ENCODE measurements at places on chromosomes 13 and 19.

- DNase-seq = no peak
Measured at GRCh38 chr13:67740871-67741535, 510.9 kb upstream of the PCDH9 start.

DNA sequence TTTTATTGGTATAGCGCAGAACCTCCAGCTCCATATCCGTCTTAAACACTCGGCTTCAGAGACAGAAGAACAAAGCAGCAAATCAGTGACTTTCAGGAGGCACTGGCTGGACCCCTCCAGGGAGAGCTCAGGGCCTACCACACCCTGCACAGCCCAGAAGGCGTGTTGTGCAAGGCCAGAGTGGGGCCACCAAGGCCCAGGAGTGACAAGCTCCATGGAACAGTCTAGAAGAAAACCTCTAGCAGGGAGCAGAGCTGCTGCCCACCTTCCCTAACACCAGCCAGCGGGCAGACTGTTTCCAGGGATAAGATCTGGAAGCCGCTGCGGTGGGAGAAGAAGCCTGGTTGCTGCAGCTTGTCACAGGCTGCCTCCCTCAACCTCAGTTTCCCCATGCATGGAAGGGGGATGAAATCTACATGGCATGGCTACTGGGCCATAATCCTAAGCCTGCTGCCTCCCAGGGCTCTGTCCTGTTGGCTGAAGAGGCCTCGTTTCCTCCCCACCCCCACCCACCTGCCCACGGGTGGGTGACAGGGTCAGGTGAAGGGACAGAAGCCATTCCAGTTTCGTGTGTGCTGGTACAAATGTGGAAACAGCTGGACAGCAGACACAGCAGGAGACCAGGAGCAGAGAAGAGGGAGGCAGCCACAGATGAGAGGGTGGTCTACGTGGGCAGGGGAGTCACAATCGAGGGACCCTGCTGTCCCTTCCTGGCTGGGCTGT lies 57.4 kb downstream of the PEPD start:
- DNase-seq = no peak

DNA sequence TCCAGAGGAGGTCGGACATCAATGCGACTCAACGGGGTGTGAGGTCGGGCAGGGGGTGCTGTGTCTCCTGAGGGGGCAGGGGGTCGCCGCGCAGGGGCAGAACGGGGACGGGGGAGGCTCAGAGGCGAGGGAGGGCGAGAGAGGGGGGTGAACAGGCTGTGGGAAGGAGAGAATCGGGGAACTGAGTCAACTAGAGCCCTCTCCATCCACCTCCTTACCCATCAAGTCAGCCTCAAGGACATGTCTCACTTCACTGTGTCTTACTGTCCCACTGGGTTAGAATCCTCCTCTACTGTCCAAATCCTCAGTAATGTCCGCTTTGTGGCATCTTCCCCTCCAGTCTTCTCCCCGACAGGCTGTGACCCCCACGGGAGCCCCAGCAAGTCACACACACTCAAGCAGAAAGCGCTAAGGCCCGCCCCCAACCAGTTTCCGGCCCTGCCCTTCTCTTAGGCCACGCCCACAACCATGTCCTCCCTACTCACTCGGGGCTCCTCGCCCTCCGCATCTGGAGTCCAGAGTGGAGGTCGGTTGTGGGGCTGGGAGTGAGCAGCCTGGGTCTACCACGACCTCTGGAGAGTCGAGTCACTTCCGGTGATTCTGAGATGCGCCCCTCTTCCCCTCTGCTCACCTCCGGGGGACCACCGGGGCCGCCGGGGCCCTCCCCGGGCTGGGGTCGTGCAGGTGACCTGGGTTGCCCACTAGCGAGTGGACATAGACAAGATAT lies 9.3 kb downstream of the PLEKHA4 start:
- DNase-seq = peak; percentile 52

DNA sequence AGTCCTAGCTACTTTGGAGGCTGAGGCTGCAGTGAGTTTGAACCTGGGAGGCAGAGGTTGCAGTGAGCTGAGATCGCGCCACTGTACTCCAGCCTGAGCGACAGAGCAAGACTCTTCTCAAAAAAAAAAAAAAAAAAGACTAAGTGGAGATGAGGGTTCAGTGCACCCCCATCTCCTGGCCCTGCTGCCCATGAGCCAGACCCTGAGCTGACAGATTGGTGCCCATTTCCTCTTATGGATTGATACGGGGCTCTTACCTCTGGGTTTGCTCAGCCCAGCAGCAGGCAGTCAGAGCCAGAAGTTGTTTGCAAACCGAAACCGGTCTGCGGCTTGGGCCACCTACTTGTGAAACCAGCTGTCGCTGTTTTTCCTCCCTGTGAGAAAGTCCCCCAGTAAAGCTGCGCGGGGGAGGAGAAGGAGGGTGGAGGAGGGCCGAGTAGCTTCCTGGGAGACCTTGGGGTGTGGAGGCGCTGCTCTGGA lies 36.9 kb downstream of the ARRDC2 start:
- DNase-seq = peak; percentile 71

DNA sequence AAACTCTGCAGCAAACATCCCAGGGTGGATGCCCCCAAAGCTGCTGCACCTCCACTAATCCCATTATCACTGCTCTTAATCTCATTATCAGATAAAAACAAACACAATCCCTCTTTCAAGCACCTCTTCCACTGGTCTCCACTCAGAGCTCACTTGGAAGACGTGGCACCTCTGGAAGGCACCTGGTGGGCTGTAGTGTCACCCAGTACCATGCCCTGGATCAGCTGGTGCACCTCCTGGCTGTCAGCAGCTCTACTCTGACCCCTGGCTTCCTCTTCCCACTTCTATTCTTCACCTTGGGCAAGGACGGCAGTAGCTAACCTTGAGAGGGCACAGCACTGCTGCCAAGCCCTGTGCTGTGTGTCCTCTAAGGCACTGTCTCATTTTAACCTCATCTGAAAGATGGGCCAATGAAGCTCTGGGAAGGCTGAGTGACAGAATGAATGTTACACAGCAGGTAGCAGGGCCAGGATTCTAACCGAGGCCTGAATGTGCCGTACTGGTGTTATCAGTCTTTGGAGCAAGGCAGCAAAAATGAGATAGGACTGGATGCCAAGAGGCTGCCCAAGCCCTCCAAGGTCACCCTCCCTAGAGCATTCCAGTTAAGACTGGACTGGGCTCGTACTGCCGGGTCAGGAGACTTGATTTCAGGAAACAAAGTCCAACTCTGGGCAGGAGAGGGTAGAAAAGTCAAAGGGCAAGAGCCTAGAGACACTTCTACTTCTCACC lies 7.4 kb downstream of the BRD4 start:
- DNase-seq = no peak

GRCh38 chr13:89082623-89083022 lies 1411.5 kb downstream of the SLITRK5 start:
- no peak for DNase-seq

DNA sequence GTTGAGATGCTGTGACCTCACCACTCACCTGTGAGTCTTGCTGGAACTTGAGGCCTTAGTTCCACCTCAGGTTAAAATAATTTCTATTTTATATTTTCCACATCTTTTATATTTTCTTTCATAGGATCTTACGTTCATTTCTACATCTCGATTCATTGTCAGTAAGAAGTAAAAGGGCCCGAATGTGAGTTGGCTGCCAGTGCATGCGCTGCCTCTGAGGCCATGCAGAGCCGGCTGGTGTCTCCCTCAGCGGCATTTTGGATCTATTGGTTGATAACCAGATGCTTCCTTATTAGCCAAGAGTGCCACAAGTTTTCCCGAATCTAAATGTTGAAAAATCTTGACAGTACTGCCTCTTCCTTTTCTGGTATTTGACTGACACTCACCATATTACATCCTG lies 347.3 kb downstream of the TEX29 start:
- no peak for DNase-seq

DNA sequence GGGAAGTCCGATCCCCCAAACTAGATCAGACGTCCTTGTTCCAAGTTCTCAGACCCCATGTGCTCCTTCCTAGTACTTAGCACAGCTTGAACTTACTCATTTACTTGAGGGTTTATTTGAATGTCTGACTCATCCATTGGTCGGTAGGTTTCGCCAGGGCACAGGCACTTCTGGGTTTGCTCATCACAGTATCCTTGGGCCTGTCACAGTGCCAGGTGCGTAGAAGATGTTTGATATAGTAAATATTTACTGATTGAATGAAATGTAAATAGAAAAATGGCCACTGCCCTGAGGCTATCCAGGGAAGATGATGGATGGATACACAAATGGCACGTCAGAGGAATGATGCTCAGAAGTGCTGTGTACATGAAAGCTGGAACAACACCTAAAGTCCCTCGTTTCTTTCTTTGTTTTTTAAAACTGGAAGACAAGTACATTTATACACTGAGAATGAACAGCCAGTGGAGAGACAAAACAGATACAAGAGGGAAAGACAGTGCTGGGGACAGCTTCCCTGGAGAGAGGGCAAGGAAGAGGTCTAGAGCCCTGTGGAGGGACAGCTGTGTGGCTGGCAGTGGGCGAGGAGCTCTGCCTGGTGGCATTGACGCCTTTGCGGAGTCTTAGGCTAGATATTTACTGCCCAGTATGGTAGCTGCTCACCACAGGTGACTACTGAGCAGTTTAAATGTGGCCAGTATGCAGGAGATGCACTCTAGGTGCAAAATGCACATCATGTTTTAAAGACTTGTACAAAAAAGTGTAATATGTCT lies 31.2 kb upstream of the KL start:
- DNase-seq = no peak

DNA sequence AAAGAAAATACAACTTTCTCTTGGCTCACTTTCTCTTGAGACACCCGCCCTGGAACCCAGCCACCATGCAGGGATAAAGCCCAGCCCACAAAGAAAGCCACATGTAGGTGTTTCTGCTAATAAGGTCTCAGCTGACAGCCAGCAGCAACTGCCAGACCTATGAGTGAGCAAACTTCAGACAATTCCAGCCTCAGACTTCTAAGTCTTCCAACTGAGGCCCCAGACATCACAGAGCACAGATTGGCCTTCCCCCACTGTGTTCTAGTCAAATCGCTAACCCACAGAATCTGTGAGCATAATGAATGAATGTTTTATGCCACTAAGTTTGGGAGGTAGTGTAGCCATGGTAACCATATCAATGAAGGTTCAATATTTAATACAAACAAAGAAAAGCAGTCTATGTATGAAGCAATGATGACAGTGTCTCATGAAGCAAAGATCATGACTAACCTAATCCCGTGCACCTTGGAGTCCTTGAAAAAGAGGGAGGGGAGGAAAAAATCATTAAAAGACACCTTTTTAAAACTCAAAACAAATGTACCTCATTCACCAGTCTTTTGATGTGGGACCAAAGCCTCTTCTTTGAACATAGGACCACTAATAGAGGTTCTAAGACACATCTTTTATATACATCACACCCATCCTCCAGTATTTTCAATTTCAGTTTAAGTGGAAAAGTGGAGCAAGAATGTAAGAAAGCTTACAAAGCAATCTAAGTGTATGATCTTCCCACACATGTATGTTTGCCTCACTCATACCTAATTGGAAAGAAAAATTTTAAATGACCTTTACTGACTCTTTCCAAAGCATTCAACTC lies 6.2 kb downstream of the MRPS31 start:
- no peak for DNase-seq

- no peak for DNase-seq
Measured at GRCh38 chr13:112818698-112819045, 128.8 kb downstream of the ATP11A start.

- no peak for DNase-seq
Measured at GRCh38 chr13:24038841-24039330, 121.6 kb upstream of the SPATA13 start.

DNA sequence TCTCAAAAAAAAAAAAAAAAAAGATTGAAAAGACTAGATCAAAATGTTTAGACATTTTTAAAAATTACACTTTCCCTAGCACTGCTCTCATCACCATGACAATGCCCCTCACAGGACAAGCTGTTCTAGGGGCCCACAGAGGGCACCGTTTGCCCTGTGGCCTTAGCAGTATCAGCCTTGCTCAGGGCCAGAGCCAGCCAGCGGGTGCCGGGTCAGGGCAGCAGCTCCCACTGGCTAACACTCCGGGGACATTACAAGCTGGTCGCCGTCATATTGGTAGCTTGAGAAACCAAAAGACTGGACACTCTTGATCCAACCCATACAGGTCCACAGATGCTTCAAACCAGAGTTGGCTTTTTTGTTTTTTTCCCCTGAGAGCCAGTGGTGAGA lies 18.0 kb downstream of the CAPN12 start:
- no peak for DNase-seq

GRCh38 chr19:11061952-11062351 lies 27.3 kb upstream of the LDLR start:
- DNase-seq = no peak

GRCh38 chr19:41220811-41221210 lies 1.8 kb downstream of the AXL start:
- no peak for DNase-seq

DNA sequence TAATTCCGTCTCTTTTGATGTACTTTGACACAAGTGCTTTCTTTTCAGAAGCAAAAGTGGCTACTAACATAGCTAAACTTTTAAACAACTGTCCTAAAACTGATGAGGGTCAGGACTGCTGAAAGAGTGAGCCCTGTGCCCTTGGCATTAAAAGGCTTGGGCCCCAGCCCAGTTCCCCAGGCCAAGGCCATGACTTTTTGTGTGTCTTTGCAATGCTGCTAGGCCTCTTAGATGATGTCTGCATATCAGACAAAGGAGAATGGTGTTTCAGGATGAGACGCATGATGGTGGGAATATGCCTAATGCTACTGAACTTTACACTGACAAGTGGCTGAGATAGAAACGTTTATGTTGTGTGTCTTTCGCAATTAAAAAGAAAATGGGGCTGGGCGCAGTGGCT lies 38.0 kb downstream of the SLC7A9 start:
- no peak for DNase-seq

- DNase-seq = no peak
Measured at GRCh38 chr13:105319875-105320274, 1215.6 kb downstream of the EFNB2 start.

DNA sequence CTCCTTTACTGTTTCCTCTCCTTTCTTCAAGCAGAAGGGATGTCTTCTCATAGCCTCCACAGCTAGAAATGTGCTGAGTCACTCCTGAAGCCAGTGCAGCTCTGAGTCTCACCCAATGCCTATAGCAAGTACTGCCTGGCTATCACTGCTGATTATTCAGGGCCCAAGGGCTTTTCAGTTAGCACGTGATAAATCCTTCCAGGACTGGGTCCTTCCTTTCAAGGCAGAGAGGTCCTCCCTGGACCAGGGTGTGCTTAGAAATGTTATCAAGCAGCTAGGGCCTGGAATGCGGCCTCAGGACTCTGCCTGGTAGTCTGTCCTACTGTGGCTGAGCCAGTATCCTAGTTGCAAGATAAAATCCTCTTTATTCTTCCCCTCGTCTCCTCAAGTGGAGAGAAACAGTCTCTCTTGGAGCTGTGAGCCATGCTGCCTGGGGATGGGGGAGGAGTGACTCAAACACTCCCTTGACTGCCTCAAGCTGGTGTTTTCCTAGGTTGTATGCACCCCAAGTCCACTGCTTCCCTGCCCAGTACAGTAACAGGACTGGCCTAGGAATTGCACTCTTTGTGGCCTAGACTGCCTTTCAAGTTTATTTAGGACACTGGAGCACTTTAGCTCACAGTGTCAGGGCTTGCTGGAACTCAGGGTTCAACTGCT lies 198.7 kb upstream of the SERP2 start:
- DNase-seq = no peak

DNA sequence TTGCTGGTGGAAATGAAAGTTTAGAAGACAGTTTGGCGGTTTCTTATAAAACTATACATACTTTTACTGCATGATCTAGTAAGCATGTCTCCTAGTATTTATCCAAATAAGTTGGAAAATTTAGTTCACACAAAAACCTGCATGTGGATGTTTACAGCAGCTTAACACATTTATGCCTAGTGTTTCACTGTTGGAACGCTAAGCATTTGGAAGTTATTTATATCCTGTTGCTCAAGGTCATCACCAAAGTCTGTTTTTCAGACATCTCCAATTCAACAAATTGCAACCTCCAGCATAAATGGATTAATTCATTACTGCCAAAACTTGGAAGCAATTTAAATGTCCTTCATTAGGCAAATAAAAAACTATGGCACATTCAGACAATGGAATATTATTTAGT lies 461.8 kb downstream of the SUCLA2 start:
- DNase-seq = no peak
